ENCODE measurements at places on chromosomes 2 and 18.
A peak's percentile ranks its signal among the peaks of the same experiment; 100 is the strongest.

DNA sequence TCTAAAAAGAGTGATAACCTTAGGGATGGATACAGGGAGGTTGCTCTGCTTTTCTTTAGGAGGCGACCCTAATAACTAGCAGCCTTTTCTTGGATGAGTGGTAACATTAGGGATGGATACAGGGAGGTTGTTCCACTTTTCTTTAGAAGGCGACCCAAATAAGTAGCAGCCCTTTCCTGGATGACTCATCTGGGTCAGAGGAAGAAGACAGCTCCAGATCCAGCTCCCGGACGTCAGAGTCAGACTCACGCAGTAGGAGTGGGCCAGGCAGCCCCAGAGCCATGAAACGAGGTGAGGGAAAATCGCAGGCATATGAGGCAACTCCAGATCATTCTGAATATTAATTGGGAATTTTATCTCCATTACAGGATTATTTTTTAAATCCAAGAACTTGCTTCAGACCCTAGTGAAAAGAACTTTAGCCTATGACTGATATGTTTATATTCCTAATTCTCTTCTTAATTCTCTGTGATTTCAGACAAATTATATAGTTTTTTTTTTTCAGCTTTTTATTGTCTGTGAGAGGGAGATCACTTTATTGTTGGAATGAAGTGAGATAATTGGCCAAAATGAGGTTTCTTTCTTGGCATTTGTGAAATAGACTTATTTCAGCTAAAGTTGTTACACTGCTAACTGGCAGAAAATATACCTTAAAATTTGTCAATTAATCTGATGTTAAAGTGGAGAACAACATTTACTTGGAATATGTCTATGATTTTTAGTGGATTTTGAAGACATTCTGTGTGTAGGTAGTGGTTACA, 31.2 kb upstream of the C1GALT1C1L start:
- no peak for DNase-seq

DNA sequence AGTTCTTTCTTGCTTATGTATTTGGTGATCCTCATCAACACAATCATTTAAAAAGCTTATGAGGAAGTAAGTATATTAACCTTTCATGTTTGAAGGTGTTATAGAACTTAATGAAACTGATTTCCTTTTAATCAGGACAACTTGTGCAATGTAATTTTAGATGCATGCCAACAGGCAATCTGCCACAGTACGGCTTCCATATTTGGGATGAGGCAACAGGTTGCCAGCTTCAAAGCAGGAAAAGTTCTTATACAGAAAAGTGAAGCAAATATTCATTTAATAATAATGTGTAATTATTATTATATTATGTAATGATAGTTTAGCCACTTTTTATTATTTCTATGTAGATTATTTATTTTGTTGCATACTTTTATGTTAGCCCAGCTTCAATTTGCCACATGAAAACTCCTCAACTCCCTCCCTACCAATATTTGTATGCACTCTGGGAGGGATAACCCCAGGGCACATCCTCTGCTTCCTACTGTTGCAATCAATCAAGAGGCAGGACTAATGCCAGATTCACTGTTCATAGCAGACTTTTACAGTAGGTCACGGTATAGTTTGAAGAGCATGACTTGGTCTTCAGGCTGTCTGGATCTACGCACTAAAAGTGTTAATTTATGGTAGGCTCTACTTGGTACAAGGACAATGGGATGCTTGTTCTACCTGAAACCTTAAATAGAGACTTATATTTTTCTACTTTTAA, 277.2 kb downstream of the AGPS start:
- DNase-seq = peak; percentile 35

- DNase-seq = no peak
Measured at GRCh38 chr2:46852598-46852997, 63.0 kb downstream of the MCFD2 start.

DNA sequence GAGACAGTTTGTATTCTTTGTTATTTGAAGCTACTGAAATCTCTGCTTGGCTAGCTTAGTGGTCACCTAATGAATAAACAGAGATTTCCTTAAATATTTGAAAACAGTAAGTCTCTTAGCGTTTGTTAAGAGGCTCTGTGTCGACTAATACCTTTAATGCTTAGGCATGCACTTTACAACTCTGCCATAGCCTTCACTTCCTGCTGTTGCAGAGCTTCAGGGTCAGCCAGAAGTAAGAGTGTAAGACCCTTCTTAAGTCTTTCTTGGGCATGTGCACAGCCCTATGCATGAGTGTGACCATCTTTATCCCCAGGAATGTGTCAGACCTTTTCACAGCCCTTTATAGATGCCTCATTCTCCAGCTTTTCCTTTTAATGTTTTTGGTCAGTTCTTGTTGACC, 195.3 kb upstream of the ALPP start:
- no peak for DNase-seq

GRCh38 chr2:236242057-236242495, 22.1 kb downstream of the ASB18 start:
- no peak for DNase-seq

- DNase-seq = no peak
Measured at GRCh38 chr18:36667811-36668210, 161.0 kb downstream of the TPGS2 start.

GRCh38 chr2:129490641-129491040, 488.8 kb upstream of the RAB6C start:
- DNase-seq = no peak

- DNase-seq = no peak
Measured at GRCh38 chr2:69385443-69386151, 1.4 kb downstream of the GFPT1 start.

DNA sequence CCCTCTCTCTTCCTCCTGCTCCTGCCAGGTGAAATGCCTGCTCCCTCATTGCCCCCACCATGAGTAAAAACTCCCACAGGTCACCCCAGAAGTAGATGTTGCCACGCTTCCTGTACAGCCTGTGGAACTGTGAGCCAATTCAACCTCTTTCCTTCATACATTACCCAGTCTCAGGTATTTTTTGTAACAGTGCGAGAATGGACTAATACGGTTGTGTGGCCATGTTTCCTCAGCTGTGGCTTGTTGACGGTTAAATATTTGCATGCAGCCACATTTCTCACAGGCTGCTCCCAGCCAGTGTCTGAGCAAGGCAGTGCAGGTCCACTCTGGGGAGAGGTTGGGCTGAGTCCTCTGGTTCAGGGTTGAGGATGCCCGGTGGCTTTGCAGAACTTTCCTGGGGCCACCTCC, 27.8 kb upstream of the COPS8 start:
- DNase-seq = no peak

GRCh38 chr18:37403788-37404187, 161.8 kb downstream of the CELF4 start:
- no peak for DNase-seq

Measured in muscle of arm (tissue), 14 donors.